ENCODE measurements at places on chromosomes 4 and X.

- no peak for DNase-seq
Measured at GRCh38 chrX:119488749-119489148, 20.5 kb downstream of the SLC25A5 start.

GRCh38 chrX:48938721-48939425 lies 18.5 kb downstream of the OTUD5 start:
- DNase-seq = no peak

- no peak for DNase-seq
Measured at GRCh38 chr4:665751-666435, 8.2 kb downstream of the ATP5ME start.

DNA sequence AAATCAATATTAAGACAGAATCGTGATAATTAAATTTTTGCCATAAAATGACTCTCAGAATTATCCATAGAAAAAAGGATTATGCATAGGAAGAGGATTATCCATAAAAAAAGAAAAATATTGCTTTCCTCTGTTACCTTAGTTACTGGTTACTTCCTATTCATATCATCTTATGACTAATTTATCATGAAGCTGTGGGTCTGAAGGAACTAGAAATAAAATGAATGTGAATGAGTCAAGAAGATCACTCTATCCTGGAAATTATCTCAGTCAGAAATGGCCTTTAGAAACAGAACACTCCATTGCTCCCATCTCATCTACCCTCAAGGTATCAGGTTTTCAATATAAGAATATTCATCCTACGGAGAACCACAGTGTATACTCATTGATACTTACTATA lies 19.4 kb downstream of the RPS6KA6 start:
- no peak for DNase-seq
